Bronchial epithelial cell (primary cell): ENCODE measurements at places on chromosomes 1 and 21. TPM values are rescaled to one million over a fixed set of nuclear protein-coding genes. Genes with fewer than 3 reads are reported as not detected.

- no peak for DNase-seq
Measured at GRCh38 chr1:2099886-2100779, 49.9 kb downstream of the PRKCZ start.

GRCh38 chr1:185742403-185742802, 8.2 kb downstream of the HMCN1 start:
- DNase-seq = no peak

GRCh38 chr1:23524716-23525401, 6.2 kb downstream of the E2F2 start:
- no peak for DNase-seq

DNA sequence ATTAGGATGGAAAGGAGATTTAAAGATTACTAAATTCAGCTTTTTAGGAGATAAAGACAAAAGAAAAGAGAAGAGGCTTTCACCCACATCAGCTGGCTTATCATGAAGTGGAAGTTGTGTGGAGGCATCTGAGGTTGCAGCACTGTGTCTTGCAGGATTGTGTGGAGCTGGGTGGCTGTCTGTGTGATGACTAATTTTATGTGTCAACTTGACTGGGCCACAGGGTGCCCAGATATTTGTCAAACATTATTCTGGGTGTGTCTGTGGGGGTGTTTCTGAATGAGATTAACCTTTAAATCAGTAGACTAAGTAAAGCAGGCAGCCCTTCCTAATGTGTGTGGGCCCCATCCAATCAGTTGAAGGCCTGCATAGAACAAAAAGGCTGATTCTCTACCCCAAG, 3.9 kb downstream of the KCNA10 start:
- DNase-seq = no peak

DNA sequence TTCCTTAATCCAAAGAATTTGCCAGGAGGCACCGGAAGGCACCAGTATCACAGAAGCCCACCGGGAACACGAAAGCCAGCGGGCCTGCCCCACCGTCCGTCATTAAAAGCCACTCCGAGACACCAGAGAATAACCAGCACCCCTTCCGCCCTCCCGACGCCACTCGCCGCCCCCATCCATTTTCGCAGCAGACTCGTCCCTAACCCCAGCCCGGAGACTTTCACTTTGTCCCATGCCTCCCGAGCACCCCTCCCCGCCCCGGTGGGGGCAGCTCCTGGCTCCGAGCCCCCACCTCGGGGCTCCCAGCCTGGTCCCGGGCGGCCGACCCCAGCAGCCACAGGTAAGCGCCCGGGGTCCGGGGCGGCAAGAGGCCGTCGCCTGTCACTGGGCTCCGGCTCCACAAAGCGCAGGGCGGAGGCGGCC, 105.4 kb downstream of the SLC45A1 start:
- DNase-seq = no peak

DNA sequence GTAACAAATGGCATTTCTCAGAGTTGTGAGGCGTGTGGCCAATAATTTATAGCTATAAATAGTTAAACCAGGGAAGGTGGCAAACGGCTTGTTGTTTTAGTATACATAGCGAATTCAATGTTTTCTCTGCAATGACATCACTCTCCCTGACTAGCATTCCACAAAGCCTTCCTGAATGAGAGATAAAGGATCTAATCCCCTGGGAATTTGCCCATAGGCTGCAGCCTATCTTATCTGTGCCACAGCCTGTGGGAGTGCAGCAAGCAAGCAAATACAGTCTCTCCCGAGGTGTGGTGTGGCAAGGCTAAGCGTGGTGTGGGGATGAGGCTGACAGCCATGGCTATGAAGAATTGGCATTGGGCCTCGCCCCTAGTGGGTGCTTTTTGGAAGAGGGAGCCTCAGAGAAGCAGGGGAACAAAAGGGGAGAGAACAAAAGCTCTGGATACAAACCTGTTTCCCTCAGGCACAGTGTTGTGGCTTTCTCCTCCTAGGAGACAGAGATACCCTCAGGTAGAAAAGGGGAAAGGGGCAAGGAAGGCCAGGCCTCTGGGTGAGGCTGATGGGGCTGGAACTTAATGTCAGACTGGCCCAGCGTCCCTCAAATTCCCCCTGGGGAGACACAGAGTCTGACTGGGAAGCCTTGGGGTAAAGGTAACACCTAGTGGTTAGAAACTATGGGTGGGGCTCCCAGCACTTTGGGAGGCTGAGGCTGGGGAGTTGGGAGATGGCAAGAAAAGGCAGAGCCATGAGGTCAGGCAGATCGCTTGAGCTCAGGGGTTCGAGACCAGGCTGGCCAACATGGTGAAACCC, 8.9 kb downstream of the TAGLN2 start:
- peak; percentile 91 for DNase-seq

GRCh38 chr1:87119541-87120140, 205.2 kb downstream of the HS2ST1 start:
- no peak for DNase-seq

DNA sequence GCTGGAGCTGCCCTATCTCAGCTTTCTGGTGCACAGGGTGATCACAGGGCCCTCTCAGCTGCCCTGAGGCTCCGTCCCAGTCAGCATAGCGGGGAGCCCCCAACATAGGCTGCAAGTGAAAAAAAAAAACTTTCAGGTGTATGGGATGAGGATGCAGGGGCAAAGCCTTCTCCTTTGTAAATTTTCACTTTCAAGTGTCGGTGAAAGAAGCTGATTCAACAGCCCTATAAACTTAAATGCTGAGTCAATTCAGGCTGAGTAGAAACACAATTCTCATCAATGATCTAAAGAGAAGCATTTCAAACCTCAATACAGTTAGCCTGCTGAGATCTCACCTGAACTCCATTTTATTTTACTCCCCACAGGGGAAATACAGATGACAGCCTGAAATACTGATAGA, 171.2 kb downstream of the SEC16B start:
- no peak for DNase-seq

- peak; percentile 68 for DNase-seq
Measured at GRCh38 chr1:115906627-115907026, 65.7 kb upstream of the NHLH2 start.

DNA sequence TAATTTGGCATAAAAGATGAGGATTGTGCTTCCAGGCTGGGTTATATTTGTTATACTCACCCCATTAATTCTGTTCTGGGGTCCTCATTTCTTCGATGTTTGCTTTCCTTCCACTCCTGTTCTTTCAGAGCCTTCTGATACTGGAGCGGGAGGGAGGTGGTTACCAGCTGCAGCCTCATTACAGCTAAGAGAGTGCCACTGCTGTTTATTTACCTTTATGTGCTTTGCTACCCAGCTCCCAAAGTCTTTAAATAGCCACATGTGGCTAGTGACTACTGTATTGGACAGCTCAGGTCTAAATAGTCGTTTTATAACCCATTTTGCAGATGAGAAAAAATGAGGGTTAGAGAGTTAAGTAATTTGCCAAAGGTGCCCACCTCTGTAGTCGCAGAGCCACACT, 25.1 kb downstream of the PLEKHM2 start:
- no peak for DNase-seq

DNA sequence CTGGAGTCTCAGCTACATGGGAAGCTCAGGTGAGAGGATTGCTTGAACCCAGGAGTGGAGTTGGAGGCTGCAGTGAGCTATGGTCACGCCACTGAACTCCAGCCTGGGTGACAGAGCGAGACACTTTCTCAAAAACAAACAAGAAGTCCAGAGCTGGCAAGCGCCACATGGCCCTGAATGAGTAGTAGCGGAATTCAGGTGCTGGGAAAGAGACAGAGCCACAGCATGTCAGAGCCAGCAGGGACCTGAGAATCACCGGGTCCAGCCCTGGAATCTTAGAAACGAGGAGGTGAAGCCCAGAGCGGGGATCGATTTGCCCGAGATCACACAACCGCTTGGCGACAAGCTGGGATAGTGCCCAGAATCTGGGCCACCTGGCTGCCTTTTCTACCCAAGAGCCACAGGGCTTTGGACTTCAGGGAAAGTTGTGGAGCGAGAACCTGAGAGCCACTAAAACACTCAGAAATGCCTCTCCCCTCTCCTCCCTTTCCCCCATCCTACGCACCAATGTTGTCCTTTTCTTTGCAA, 9.8 kb downstream of the ARL8A start:
- DNase-seq = no peak

DNA sequence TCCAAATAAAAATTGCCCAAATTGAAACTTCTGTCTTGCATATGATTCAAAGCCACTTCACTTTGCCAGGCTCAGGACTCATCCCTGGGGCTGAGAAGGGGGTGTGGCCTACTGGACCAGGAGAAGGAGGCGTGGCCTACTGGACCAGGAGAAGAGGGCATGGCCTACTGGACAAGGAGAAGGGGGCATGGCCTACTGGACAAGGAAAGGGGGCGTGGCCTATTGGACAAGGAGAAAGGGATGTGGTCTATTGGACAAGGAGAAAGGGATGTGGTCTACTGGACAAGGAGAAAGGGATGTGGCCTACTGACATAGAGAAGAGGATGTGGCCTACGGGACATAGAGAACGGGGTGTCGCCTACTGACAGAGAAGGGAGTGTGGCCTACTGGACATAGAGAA, 405.3 kb downstream of the RRAGC start:
- no peak for DNase-seq

DNA sequence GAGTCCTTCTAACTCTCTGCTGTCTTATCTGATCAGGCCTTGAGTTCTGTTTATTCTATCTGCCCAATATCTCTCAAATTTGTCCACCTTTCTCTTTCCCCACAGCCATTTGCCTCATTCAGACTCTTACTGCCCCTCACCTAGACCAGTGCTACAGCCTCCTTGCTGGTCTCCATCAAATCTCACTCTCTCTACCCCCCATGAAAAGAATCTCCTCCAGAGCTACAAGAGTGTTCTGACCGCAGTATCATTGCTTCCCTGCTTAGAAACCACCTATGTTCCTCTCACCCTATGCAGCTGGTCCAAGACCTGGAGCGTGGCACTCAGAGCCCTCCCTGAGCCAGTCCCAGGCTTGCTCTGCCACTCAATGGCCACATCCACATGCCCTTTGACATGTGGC, 231.0 kb upstream of the JUN start:
- no peak for DNase-seq

- peak; percentile 98 for DNase-seq
Measured at GRCh38 chr1:206001476-206001888, 1.7 kb downstream of the RAB7B start.

- DNase-seq = no peak
Measured at GRCh38 chr1:95003433-95003738, 69.4 kb downstream of the ALG14 start.

- peak; percentile 87 for DNase-seq
Measured at GRCh38 chr1:147676311-147677085, 6.2 kb upstream of the ACP6 start.

- DNase-seq = no peak
Measured at GRCh38 chr1:10178597-10179405, 31.6 kb upstream of the KIF1B start.

- no peak for DNase-seq
Measured at GRCh38 chr1:239742416-239743109, 349.1 kb upstream of the FMN2 start.

DNA sequence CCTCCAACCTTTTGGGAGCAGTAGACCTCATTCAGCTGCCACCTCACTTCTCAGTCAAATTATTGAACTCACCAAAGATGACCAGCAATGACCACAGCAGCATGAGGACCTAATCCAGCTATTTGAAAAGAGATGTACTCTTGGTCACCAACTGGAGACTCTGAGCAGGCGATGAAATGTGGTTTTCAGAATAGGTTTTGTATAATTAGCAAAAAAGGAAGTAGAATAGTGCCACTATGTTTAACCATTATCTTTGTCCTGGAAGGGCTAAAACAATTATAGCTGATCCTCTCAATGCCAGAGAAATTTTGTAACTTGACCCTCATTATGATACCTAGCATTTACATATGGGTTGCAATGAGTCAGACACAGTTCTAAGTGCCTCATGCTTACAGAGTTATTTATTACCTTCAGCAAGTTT, at the start of gene FCRL2:
Gene FCRL2, minus strand, starts transcription at position 162 of the 421 bp plus-strand sequence. Its CDS starts 59 bp downstream, at position 103.
- DNase-seq = no peak

DNA sequence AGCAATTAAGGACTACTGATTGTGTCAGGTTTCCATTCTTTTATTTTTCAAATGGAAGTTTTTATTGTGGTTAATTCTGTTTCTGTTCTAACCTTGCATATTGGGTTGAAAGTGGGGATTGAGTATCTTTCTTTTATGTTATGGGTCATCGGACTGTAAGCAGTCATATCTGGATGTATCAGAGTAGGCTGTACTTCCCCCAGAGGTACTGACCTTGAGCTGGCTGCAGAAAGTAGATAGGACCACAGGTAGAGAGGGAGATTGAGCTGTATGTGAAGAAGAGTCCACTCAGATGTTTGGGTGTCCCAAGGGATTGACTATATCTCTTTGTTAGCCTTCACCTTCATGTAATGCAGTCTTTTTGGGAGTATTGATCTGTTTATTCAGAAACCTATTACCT, 20.5 kb upstream of the ALG14 start:
- no peak for DNase-seq

TNFSF4 gene
- under 0.01 and 0.13 TPM in 2 replicates for total RNA-seq

GBP3 gene
- 3.7 and 16.5 TPM in 2 replicates for total RNA-seq

LPAR3 gene
- 37.1 and 104 TPM in 2 replicates for total RNA-seq

PDZK1 gene
- under 0.01 and 0.26 TPM in 2 replicates for total RNA-seq

USP48 gene
- total RNA-seq = 23.4 and 29.6 TPM in 2 replicates

PWP2 gene
- 14.7 and 23.3 TPM in 2 replicates for total RNA-seq

SYF2 gene
- 34.7 and 43.7 TPM in 2 replicates for total RNA-seq

DDR2 gene
- 1.5 and 4.7 TPM in 2 replicates for total RNA-seq

OR2T11 gene
- total RNA-seq = not detected in 2 replicates

FCRL6 gene
- 0.13 TPM in 1 of 2 replicates, not detected in the other for total RNA-seq

PRDM15 gene
- 6.1 and 9.7 TPM in 2 replicates for total RNA-seq
